Hair follicle dermal papilla cell (primary cell): ENCODE measurements at places on chromosomes 2 and 18. TPM values are rescaled to one million over a fixed set of nuclear protein-coding genes. Genes with fewer than 3 reads are reported as not detected.

The PCARE gene
- total RNA-seq = not detected in 2 replicates

The RNU2-63P gene
- under 0.01 TPM in 1 of 2 replicates, not detected in the other for total RNA-seq

The FAM237A gene
- not detected in 2 replicates for total RNA-seq

The RESP18 gene
- total RNA-seq = not detected in 2 replicates

The ATP5F1A gene
- total RNA-seq = 659 and 700 TPM in 2 replicates
